ENCODE measurements at places on chromosomes 6 and 20.

GRCh38 chr6:39204646-39205244 lies 24.5 kb downstream of the KCNK5 start:
- no peak for DNase-seq

DNA sequence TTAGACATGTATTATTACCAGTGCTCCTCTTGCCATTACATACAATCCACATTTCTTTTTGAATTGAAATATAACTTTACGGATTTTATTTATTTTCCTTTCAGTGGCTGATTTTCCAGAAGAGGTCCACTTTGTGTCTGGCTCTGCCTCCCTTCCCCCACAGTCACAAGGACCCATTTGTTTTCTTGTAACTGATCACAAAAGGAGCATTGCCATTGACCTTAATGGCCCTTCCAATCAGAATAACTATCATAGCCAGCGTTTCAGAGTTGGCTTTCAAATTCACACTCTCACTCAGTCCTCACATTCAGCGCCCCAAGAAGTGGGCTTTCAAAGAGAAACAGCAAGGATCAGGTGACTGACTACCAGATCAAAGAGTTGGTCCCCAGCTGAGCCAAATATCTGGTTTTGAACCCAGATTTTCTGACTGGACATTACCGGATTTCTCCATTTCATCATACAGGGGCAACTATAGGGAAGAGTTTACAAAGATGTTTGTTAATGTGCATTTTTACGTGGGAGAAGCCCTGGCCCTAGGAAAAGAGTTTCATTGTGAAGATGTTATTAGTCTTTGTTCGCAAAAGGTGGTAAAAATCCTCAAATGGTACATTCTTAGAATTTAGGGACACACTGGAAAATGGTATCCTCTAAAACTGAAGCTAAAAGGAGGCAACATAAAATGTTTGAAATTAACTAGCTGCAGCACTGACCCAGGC lies 2.0 kb upstream of the SLC22A23 start:
- no peak for DNase-seq

DNA sequence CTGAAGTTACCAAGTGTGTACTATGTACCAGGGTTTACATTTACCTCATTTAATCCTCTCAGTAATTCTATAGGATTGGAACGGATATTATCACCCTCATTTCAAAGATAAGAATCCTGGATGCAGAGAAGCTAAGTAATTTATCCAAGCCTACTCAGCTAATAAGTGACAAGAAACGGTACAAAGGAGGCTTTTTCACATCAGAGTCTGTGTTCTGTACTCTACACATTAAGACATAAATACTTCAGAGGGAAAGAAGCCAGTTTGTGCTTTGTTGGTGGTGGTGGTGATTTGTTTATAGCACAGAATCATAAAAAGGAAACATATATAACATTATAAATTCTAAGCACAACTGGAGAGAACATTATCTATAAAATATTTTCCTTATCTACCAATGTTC lies 88.3 kb upstream of the HMGCLL1 start:
- no peak for DNase-seq

DNA sequence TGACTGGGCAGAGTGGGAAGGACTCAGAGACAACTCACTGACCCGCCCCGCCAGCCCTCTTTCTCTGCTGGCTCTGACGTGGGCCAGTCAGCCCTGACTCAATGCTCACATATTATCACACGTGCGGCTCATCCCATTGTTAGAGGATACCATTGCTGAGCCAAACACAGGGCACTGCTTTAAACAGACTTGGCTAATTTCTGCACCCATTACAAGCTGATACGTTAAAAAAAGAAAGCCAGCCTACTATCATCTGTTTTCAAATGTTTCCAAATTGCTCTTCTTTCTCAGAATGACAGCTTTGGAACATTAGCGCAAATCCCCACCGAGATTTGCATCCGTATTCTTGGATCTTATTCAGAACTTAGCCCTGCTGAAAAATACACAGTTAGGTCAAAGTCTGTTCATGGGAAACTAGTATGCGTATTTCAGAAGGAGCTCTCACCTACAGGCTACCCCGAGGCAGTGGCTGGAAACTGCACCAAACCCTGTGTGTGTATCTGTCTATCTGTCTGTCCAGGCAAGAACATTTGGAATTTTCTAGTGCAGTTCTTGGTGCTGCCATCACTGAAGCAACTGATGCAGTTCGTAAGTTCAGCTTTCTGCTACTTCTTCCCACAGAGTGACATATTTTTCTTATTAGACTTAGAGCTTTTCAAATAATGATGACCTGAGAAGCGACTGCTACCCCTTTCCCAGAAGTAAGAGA lies 32.8 kb downstream of the RAMACL start:
- DNase-seq, result no peak

DNA sequence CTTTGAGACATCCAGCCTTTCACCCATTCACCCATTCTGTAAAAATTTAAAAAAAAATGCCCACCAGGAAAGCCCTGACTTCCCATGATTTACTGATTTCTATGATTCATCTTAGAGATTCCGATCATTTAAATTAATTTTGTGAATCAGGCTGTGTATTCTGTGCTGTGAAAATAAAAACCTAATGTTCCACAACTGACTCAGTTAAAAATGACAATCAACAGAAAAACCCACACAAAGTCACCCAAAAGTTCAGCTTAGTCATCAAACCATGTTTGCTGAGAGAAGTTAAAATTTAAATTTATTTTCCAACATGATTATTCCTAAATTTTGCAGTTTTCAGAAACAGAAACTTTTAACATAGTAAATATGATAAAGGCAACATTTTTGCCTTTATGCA lies 509.9 kb downstream of the TENT5A start:
- no peak for DNase-seq

DNA sequence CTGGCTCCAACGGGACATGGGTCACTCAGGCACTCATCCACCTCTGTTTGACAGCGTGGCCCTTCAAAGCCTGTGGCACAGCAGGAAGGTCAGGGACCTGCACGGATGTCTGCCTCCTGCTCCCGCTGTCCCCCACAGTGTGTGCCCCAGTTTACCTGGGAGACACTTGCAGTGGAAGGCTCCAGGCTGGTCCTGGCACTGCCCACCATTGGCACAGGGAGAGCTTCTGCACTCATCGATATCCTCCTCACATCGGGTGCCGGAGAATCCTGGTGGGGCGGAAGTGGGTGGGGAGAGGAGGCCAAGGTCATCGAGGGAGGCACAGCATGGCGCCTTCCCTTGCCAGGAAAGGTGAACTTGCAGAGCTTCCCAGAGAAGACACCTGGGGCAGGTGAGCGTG lies 6.9 kb downstream of the NOTCH4 start:
- DNase-seq, result no peak

- no peak for DNase-seq
Measured at GRCh38 chr6:25512560-25512959, 139.5 kb upstream of the SCGN start.

GRCh38 chr6:5205877-5206850 lies 54.6 kb downstream of the LYRM4 start:
- no peak for DNase-seq

- DNase-seq, result no peak
Measured at GRCh38 chr20:32240205-32240604, 32.5 kb downstream of the POFUT1 start.

- DNase-seq, result no peak
Measured at GRCh38 chr20:44692932-44693480, 22.2 kb upstream of the CCN5 start.

DNA sequence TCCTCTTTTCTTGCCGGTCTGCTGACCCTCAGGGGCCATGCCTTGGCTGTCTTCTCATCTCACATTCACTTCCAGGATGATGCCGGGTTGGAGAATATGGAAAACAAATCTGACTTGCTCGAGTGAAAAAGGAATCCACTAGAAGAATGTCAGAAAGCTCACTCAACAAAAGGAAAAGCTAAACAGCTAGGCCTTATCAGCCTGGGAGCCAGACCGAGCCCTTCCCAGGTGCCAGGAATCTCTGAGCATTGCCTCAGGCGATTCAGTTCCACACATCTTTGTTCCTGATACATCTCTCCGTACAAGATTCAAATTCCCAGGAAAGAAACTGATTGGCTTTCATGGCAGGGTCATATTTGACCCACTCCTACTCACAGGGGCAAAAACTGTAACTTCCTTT lies 9.2 kb upstream of the OSER1 start:
- no peak for DNase-seq

DNA sequence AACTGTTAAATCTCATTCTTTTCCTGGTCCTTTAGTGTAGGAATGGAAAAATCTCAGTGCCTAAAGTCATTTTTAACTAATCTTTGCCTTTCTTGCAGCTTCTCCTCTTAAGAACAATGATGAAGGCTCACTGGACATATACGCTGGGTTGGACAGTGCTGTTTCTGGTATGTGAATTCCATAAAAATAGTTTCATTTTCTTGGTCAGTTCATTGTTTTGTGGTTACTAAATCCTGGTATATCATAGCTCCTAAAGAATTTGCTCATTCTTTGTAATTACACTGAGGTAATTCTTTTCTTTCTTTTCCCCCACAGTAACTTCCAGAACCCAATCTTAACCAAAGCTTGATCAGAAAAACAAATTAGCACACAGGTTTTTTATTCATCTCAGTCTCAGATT lies 23.4 kb downstream of the CASP8AP2 start:
- no peak for DNase-seq

- no peak for DNase-seq
Measured at GRCh38 chr6:36357872-36358225, 21.2 kb upstream of the BNIP5 start.

GRCh38 chr6:155883741-155884140 lies 428.1 kb upstream of the NOX3 start:
- no peak for DNase-seq

GRCh38 chr6:11248974-11249761 lies 16.7 kb upstream of the NEDD9 start:
- DNase-seq, result no peak

DNA sequence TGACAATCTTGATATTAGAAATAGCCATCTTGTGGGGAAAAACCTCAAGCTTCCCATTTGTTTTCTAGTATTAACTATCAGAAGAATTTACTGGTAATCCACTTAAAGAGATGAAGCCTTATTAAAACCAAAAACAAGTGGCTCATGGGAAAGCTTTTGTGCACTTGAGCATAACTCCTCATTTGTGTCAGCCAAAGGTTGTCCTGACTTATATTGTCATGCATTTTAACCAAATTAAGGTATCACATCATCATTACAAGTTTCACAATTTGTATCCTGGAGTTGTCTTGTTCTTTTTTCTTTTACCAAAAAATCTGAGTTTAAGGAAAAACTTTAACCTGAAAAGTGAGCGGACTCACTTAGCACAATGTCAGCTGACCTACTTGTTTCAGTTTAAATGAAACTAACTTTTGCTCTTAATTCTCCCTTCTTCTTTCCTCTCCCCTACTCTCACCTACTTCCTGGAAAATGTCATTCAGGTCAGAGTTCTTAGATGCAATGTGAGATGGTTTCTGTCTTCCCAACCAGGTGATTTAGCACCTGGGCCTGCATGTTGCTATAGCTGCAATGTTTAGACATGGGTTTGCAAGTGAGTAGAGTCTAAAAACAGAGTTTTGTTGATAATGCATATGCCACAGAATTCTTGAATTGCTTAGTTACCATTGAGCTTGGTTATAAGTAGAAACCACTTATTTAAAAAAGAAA lies 82.8 kb downstream of the TNFAIP3 start:
- no peak for DNase-seq

DNA sequence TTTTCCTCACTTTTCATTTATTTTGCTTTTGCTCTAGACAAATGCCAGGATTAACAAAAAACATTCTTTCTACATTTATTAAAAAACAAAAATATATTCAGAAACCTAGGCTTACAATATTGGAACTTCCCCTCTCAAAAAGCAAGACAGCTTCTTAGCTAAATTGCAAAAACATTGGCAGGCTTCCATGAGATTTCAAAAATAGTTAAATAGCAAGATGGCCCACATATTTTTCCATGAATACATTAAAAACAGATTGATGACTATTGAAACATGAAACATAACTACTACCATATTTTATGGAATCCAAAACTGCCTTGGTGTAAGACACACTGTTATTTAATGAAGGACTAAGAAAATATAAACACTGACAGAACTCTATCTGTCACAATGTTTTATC lies 92.0 kb downstream of the LY86 start:
- no peak for DNase-seq

- no peak for DNase-seq
Measured at GRCh38 chr6:9025228-9025627, 589.9 kb upstream of the SLC35B3 start.

DNA sequence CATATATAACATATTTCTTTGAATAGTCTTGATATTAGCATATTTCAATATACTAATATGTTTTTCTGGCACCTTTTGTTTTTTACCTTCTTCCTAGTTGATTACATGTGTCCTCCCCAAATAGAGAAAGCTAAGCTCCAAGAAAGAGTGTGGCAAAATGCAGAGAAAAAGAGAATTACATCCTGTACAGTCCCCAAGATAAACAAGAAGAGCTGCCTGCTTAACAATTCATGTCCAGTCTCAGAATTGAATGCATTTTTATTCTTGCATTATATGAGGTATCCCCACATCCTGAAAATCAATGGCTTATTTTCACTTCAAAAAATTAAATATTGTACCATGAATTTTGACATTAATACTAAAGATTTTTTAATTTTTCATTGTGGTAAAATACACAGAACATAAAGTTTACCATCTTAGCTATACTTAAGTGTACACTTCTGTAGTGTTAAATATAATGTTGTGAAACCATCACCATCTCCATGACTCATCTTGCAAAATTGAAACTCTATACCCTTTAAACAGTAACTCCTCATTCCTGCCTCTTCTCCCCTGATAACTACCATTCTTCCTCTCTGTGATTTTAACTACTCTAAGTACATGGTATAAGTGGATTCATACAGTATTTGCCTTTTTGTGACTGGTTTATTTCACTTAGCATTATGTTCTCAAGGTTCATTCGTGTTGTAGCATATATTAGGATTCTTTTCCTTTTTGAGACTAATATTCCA lies 490.3 kb downstream of the COL12A1 start:
- no peak for DNase-seq

DNA sequence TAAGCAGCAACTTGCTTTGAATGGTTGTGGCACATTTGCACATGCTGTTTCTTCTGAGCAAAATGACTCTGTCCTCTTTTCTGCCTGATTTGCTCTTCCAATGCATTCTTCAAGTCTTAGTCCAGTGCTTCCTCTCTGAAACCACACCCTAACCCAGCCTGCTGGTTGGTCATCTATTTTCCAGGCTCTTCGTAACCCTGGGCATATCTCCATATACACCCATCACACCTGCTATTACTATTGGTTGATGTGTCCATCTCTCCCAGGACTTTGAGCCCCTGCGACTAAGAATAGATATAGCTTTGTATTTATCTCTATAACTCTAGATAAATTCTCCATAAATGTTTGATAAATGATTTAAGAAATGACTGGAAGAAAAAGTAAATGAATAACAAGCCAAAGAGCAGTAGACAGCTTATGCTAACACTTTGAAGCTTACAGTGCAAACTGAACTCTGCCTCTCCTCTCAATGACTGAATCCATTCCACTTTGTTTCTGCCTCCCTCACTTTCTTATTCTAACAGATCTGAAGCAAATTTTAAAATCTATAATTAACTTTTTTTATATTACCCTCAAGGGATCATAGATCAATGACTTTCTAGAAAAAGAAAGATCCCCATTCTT lies 59.7 kb upstream of the NT5E start:
- DNase-seq, result no peak

- DNase-seq, result no peak
Measured at GRCh38 chr6:5443491-5443890, 182.2 kb downstream of the FARS2 start.

Measured in GM12864 (cell line).